ENCODE measurements at places on chromosomes 7 and 10.

DNA sequence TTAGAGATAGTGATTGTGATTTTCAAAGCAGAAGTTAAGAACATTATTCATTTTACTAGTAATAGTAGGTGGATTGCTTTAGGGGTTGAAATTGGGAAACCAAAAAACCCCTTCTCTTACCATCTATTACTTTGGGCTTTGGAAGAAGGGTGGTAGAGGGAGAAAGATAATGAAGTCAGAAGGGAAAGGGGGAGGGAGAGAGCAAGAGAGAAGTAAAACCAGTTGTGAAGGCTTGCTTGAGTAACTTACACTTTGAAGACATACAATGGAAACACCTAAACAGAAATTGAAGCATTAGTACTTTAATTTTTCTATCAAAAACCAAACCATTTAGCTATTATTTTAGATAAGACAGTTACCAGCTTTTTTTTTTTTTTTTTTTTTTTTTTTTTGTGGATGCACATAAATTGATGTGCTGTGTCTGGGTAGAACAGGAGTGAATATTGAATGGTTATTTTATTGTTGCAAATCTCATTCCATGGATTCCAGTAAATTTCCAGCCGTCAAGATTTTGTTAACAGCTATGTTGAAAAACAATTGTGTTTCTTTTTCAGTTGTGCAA lies 5.5 kb downstream of the PRKAR2B start:
- no peak for DNase-seq

DNA sequence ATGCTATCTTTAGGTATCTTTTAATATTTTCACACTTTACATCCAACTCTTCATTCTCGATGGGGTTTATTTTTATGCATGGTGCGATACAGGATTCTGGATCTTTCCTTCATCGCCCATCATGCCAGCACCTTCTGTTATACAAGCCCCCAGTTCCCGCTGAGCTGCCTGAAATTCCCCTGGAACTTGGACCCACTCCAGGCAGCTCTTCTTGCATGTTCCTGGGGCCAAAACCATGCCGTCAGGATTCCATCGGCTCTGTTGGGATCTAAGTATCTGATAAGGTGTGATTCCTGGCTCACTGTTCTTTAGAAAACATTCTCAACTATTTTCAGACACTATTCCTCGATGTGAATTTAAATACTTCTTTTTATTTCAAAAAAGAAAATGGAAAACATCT lies 40.5 kb upstream of the PPP2R2D start:
- DNase-seq = no peak

- no peak for DNase-seq
Measured at GRCh38 chr10:69348816-69349541, 67.7 kb downstream of the TACR2 start.

- no peak for DNase-seq
Measured at GRCh38 chr7:31056775-31057346, 4.8 kb downstream of the ADCYAP1R1 start.

- DNase-seq = no peak
Measured at GRCh38 chr7:473211-473734, 46.4 kb downstream of the PDGFA start.

DNA sequence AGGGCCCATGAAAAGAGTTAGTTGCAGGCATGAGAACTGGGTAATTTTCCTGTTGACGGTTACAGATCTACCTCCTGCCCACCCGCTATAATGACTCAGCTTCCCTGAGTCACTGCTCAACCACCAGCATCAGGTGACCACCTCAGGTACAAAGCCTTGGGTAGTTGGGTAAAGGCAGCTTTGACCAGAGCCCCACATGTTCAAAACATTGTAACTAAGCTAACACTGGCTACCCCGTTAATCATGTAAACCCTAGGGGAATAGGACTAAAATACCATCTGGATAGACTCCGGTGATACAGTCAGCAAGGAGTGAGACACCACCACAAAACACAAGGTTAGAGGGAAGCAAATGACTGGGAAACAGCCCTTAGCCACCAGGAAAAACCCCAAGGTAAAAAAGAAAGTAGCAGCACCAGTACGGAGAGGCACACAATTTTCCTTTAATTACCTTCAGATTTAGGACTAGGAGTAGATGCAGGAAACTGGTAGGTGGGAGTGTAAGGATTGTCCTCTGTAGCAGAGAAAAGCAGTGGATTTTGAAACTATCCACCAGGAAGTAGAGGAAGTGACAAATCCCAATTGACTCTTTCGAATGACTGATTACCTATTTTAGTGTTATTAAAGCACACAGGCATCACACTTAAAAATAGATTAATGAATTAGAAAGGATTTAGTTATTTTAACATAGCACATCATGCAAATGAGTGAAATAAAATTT lies 103.5 kb upstream of the PDLIM1 start:
- no peak for DNase-seq

- no peak for DNase-seq
Measured at GRCh38 chr10:31166606-31167005, 134.9 kb upstream of the ZNF438 start.

- DNase-seq = no peak
Measured at GRCh38 chr10:29035721-29036120, 253.1 kb upstream of the LYZL1 start.

DNA sequence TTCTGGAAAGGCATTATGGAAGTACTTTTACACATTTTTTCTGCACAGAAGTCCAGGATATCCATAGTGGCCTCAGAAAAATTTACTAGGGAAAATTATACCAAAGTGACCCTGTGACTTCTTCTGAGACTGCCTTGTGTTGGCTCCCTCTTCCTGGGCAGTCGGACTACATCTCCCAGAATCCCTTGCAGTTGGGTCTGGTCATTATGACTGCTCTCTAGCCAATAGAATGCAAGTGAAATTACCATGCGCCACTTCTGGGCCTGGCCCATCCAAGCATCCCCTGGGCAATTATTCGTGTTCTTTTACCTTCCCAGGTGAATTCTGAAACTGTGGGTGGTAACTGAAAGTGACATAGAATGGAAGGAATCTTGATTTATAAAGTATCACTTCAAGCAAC lies 430.9 kb downstream of the ACTR3B start:
- DNase-seq = no peak

- peak; percentile 80 for DNase-seq
Measured at GRCh38 chr10:48306870-48307710, 613 bp downstream of the MAPK8 start.

GRCh38 chr10:15169555-15170401 lies 1.3 kb upstream of the NMT2 start:
- peak; percentile 71 for DNase-seq

DNA sequence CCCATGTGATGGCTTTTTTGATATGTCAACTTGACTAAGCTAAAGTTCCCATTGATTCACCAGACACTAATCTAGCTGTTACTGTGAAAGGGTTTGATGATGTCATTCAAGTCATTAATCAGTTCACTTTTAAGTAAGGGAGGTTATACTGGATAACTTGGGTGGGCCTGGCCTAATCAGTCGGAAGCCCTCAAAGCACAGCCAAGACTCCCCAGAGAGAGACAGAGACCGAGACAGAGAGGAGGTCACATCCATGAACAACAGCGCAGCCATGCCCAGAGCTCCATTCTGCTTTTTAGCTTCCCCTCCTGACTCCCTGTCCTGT lies 103.4 kb downstream of the TRIL start:
- no peak for DNase-seq

DNA sequence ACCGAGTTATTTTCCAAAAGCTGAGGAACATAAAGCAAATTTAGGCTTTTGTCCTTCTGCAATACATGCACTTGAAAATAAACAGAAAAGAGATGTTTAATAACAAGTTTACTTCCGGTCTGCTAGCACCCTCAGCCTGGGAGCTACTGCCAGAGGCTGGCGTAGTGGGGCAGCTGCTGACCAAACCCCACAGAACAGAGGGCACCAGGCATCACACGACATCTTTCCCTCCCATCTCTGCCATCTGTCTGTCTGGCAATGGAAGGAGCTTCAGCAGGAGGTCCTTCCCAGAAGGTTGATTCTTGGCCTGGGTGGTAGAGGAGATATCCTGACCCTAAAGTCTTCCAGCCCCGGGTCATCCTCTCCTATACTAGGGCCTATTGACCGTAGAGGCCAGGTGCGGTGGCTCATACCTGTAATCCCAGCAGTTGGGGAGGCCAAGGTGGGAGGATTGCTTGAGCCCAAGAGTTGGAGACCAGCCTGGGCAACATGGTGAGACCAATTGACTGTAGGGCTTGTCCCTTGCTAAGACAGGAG lies 47.8 kb downstream of the CHST3 start:
- no peak for DNase-seq

DNA sequence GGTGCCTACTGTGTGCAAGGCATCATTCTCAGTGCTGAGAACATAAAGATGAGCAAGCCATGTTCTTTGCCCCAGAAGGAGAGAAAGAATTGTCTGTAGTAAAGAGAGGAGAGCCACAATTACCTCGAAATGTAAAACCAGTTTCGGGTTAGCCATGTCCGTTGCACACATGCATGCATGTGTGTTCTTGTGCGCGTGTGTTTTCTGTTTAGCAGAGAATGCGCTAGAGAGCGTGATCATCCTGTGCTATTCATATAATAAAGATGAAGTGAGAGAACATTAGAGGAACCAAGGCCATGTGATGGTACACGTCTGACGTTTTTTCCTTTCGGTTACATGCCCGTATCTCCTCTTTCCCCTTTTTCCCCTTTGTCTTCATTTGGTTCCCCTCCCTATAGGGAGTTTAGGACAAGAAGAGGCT lies 158.2 kb downstream of the CELF2 start:
- DNase-seq = peak; percentile 53

DNA sequence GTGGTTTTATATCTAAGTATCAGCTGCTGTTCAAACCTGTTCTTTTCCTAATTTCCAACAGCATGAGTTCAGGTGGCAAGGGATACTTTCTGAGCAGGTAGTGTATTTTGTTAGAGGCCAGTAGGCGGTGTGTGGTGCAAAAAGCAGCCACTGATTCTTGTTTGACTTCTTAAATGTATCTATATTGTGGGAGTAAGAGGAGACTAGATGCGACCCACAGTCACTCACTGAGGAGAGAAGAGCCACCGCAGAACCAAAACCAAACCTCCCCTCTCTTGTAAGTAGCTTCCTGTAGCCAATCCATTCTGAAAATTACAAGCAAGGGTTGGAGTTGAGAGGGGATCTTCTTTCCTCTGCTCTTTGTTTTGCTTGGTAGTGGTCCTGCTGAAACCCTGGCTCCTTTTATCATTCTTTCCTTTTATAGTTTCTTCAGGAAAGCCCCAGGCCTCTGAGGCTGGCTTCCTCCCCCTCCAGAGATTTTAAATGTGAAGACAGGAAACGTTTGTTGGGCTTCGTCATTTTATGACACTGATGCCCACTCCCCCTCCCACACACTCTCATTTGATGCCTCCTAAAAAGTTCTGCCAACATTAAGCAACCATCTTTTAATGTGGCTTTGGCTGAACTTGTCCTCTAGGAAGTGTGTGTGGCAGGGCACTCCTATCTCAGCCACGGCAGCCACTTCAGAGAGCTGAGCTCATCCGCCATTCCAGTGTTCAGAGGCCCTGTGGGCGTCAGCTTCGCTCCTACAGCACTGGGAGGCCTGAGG lies 566.0 kb downstream of the SUGCT start:
- no peak for DNase-seq

DNA sequence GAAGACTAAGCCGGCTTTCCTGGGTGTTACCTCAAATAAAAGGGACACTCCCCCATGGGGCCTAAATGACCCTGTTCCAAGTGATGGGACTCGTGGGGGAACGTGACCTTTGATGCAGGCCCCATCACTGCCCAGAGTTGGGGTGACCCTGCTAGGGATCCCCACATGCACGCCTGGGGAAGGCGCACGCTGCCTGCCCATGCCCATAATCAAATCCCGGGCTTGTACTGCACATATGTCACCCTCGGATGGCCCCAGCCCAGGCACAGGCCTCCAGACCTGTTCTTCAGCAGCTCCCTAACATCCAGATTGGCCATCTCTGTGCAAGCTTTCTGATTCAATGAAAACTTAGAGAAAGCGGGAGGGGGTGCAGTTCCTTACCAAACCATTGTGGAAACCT lies 14.7 kb downstream of the EBF3 start:
- DNase-seq = no peak

- no peak for DNase-seq
Measured at GRCh38 chr10:104368381-104368780, 14.7 kb downstream of the CFAP58 start.

- DNase-seq = no peak
Measured at GRCh38 chr10:3762309-3762708, 22.7 kb downstream of the KLF6 start.

GRCh38 chr10:3881622-3882021 lies 96.6 kb upstream of the KLF6 start:
- no peak for DNase-seq

GRCh38 chr10:30820261-30820991 lies 190.9 kb upstream of the LYZL2 start:
- no peak for DNase-seq

- peak; percentile 59 for DNase-seq
Measured at GRCh38 chr7:141702047-141702567, at the start of gene DENND11. Gene DENND11, minus strand, starts transcription at chr7:141702166. Its CDS starts 13 bp downstream, at chr7:141702153.

DNA sequence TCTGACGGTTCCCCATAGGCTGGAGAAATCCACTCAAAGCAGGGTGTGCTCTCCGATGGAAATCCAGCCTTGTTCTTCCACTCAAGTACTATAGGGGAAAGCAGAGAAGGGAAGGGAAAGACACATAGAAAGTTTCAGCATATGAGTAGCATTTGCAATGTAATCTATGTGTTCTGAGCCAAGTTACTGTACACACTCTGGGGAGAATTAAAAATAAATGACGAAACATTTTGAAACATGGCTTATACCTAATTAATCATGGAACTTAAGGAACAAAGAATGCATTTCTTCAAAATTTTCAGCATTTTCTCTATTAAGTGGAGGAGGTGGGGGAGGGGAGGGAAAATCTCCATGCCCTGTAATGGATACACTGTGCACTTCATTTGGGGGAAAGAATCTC lies 198.1 kb upstream of the HABP2 start:
- DNase-seq = no peak

- DNase-seq = no peak
Measured at GRCh38 chr10:17241611-17242333, 13.7 kb downstream of the VIM start.

GRCh38 chr10:69315100-69315542 lies 36.8 kb downstream of the HK1 start:
- no peak for DNase-seq

GRCh38 chr10:541750-542371 lies 147.6 kb downstream of the DIP2C start:
- DNase-seq = no peak

DNA sequence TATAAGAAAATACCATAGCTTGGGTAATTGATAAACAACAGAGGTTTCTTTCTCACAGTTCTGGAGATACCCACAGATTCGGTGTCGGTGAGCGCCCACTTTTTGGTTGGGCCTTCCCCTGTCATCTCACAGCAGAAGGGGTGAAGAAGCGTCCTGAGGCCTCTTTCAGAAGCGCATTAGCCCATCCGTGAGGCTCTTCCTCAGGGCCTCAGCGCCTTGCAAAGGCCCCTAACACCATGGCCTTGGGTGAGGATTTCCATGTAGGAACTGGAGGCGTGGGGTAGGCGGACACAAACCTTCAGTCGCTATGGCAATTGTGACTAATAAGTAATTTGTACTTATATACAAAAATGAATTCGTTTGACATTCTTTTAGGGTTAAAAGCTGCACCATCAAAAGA lies 316.0 kb downstream of the PTPRN2 start:
- no peak for DNase-seq

- DNase-seq = no peak
Measured at GRCh38 chr7:111474723-111475418, 87.4 kb downstream of the IMMP2L start.

DNA sequence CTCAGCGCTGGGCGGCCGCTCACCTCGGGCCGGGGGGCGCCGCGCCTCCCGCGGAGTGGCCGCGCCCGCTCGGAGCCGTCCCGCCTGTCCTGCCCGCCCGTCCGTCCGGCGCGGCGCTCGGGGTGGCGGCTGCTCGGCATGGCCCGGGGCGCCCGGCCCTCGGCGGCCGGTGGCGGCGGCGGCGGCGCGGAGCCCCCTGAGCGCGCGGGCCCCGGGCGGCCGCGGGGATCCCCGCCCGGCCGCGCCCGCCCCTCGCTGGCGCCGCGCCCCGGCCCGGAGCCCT lies 338 bp downstream of the SDK1 start:
- no peak for DNase-seq
